Pancreas (tissue), 10 donors: ENCODE measurements at places on chromosomes 3 and 15. TPM values are rescaled to one million over a fixed set of nuclear protein-coding genes. Genes with fewer than 3 reads are reported as not detected.

DNA sequence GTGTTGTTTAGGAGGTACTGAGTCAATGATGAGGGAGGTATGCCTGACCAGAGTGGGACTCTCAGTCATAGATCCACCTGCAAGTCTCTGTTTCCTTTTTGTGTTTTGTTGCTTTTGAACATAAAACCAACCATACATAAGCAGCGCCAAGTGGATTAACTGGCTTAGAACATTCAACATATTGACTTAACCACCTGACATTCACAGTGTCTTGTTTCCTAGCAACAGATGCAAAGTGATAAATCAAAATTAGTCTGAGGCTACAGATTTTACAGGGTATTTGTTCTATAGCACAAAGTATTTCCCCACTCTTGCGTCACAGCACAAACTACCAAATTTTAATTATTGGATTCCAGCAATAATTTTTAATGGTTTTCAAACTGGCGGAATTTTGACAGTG, 283.8 kb downstream of the BBX start:
- DNase-seq: no peak

DNA sequence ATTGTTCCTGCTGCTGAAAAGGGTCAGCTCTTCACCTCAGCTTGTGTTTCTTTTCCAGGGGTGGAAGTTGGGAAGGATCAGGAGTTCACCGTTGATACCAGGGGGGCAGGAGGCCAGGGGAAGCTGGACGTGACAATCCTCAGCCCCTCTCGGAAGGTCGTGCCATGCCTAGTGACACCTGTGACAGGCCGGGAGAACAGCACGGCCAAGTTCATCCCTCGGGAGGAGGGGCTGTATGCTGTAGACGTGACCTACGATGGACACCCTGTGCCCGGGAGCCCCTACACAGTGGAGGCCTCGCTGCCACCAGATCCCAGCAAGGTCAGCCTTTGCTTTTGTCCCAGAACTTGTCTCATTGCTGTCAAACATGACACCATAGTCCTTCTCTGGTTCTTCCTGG, 89.6 kb downstream of the DNASE1L3 start:
- DNase-seq: no peak

- DNase-seq: no peak
Observed at GRCh38 chr15:75455982-75456531, 4.6 kb upstream of the SIN3A start.

GRCh38 chr15:90539789-90540188, 10.1 kb downstream of the CRTC3 start:
- no peak for DNase-seq

DNA sequence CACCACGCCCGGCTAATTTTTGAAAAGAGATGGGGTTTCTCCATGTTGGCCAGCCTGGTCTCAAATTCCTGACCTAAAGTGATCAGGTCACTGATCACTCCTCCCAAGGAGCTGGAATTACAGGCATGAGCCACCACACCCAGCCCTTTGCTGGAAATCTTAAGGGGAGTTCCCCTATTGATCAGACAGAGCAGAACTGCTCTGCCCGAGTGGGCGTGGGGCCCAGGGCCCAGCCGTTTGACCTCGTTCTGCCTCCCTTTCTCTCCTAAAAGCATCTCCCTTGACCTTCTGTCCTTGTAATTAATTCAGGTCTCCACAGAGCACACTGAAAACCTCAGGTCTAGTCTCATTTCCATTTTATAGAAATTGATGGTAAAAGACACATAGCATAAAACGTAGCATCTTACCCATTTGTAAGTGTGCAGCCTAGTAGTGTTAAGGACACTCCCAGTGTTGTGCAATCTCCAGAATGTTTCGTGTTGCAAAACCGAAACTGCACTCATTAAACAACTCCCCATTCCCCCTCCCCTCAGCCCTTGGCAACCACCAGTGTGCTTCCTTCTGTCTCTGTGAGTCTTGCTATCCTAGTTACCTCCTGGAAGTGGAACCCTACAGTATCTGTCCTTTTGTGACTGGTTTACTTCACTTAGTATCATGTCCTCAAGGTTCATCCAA, 89.3 kb downstream of the SLCO3A1 start:
- no peak for DNase-seq

DNA sequence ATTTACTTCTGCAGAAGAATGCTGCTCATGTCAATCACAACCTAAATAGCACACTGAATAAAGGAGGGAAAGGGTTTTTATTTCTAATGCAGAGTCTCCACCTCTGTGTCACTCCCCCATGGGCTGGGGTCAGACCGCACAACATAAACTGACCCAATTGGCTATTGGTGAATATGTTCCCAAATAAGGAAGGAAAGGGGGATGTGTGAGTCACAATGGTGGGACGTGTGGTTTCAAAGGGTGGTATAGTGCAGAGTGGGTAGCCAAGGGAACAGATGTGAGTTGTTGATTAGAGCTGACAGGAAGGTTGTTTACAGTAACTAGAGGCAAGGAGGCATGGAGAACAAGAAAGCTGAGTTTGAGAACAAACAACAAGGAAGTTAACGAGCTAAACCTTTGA, 491.8 kb downstream of the ZPLD1 start:
- no peak for DNase-seq

DNA sequence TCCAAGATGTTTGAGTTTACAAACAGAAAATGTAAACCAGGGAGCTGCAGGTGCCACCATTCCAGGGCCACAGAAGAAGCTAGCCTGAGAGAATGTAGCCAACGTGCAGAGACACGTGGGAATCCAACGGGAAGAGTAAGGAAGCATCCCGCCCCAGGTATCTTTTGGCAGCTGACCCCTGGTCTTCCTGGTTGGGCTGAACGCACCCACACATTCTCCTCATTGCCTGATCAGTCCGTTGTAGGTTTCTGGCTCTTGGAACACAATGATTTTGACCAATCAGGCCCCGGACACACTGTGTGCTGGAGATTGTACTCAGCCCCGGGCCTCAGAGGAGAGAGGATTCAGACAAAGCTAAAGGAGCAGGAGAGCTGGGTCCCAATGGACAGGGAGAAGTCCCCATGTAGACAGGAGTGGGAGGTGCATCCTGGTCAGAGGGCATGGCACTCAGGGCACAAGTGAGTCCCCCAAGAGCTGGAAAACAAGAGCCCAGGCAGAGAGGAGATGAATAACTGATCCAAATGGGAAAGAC, 102.3 kb downstream of the TPRA1 start:
- DNase-seq: no peak

GRCh38 chr3:173403376-173403775, 5.8 kb downstream of the NLGN1 start:
- no peak for DNase-seq

- no peak for DNase-seq
Observed at GRCh38 chr15:81046290-81046689, 45.6 kb downstream of the TLNRD1 start.

DNA sequence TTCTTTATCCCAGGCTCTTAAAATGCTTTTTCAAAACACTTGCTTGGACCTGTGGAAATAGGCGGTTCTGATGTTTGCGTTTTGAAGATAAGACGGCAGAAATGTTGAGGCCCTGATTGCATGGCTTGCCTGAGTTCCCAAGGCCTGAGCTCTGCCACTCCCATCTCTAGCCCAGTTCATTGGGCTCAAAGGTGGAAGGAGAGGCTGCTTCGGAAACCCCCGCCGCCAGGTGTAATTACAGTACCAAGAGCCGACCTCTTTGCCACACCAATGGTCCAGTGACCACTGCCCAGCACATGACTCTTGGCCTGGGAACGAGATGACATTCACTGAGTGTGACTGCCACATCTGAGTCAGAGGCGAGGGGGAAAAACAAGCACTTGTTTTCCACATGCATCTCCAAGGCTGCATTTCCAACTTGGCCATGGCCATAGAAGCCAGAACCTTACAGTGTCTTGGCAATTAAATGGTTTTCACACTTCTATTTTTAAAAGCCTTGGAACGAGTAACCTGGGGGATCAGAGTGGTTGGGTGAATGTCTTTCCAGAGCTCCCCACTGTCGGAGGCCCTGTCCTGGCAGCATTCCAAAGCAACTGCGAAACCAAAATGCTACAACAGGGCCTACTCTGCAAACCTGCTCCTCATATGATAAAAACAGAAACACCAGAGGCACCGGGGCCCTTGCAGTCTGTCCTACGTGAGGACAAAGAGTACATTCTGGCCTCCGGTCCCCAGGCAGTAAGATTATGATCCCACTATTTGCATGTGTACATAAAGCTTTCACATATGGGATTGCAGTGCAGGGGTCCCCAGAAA, 63.8 kb upstream of the CGNL1 start:
- DNase-seq: no peak

DNA sequence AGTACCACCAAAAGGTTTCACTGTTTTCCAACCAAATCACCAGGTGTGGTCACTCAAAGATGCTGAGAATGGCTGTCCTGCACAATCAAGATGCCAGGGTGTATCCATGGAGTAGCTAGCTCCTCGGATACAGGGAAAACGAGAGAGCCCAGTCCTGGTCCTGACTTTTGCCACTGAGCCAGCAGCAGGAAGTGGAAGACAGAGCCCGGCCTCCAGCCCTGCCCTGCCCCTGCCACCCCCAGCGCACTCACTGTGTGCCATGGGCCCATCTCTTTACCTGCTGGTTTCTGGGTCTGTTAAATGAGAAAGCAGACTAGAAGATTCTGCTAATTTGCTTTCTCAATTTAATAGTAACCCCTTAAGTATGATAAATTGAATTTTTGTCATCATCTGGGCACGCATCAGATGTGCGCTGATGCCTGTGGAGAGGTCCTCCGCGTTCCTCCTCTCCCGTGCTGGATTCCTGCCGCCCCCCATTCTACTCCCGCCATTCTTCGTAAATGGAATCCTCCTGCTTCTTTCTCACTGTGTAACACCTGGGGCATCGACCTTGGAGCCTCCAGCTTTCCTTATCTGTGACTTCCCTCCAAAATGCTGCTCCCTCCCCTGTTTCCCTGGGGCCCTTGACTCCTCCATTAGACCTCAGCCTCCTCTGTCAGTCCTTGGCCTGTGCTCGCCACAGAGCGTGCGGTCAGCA, 18.0 kb downstream of the TNFAIP8L3 start:
- DNase-seq: no peak

- no peak for DNase-seq
Observed at GRCh38 chr3:159892801-159893200, 95.8 kb upstream of the IL12A start.

GRCh38 chr3:156360963-156361362, 194.0 kb downstream of the SSR3 start:
- no peak for DNase-seq

DNA sequence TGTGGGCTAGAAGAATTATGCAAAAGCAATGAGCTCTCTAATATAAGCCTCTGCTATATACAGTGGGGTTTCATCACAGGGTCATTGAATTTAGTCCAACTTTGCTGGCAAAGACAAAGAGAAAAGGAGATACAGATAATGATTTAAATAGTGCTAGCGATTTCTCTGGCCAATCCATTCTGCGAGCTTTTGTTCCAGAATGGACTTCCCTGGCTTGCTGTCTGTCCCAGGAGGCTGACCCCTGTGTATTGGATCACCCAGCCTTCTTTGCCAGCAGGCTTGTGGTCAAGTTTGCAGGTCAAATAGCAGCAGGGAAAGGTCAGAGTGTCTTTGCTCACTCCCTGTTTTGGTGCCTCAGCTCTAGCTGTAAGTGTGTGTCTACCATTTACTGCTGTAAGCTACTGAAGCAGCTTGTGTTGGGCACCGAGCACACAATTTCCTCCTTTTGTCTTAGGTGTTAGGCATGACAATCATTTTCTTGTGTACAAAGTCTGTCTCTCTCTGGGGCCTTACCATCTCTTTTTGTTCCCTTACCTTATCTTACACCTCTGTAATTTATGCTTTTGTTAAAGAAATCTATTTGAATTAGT, 55.7 kb downstream of the UNC13C start:
- DNase-seq: no peak

GRCh38 chr15:50143255-50143860, 24.3 kb upstream of the ATP8B4 start:
- DNase-seq: no peak

- no peak for DNase-seq
Observed at GRCh38 chr3:31532587-31533168, at the start of gene STT3B. STT3B (plus strand) TSS chr3:31532925; CDS start chr3:31532999, 74 bp downstream.

DNA sequence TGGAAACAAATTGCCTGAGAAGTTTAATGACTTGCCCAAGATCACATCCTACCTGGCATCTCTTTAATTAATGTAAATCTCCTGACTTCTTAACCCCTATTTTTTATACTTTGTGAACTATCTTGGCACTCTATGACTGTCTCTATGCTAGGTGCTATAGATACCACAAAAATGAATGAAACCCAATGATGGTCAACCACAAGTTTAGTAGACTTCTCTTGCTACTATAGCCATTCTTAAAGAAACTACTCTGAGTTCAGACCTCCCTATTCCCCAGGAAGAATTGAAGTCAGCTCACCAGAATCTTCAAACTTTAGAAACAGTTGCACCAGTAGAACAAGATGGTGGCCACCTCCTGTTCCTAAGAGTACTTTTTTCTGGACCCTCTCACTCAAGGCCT, 191.1 kb downstream of the RSL24D1 start:
- DNase-seq: no peak

DNA sequence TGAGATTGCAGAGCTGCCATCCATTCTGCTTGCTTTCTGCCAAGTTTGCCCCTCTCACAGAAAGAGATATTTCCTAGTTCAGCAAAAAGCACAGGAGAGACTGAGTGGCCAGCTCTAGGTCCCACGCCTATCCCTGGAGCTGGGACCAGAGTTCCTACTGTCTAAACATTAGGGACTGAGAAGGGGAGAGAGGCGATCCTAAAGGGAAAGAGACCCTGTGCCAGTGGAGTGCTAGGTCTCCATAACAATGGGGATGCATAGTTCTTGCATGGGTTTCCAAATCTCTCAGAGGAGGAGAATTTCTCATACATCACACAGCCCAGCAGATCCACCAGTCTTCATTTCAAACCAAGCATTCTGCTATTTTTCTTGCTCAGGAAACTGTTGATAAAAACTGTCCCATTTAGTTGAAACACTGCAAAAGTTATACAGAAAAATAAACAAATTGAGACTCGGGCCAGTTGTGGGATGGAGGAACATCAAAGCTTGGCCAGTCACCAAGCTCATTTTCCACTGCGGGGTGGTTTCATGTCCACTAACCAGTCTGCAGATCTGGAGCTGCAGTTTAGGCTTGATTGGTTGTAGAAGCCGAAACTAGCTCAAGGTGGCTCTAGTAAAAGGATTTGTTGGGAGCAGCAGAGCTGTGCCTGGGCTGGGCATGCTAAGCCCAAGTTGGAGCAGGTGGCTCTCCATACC, 62.7 kb downstream of the EEFSEC start:
- DNase-seq: no peak

The PLSCR2 gene
- 1.2 TPM for total RNA-seq

The MINAR1 gene
- total RNA-seq: 2.3 TPM

The ISLR gene
- 8.9 TPM for total RNA-seq

The CISH gene
- 15.5 TPM for total RNA-seq

The ITPKA gene
- 2.5 TPM for total RNA-seq

The PIERCE2 gene
- 3.2 TPM for total RNA-seq

The C3orf18 gene
- 4.7 TPM for total RNA-seq
